ENCODE measurements at places on chromosomes 6 and 20.

DNA sequence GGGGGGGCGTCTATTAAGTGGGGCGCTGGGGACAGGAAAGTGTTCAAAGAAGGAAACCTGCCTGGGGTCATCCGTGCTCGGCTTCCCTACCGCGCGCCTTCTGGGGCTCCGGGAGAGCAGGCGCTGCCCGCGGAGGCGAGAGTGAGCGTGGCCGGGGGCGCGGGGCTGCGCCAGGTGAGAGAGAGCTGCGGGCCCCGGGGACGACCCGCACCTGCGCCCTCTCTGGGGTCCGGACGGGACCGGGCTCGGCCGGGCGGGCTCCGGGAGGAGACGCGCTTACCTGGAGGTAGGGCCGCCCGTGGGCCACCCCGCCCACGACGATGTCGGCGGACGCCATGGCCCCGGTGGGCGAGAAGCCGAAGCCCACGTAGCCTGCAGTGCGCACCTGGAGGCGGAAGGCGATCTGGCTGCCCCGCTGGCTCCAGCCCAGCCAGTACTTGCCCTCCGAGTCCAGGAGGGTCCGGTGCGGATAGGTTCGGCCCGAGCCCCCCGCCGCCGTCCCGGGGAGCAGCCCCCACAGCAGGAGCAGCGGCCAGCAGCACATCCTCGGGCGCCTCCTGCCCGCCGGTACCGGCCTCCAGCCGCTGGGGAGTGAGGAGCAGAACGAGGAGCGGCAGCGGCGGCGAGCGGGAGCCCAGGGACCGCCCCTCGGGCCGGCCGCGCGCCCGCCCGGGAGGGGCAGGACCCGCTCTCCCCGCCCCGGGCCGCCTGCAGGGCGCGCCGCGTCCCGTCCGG is at the start of gene MOXD1:
TSS of gene MOXD1 (minus strand) at position 593 of the 735 bp plus-strand sequence. CDS start at position 544, 49 bp downstream.
- H3K4me1 ChIP-seq: peaks cover 19% of the 10 kb centered on the region
- peaks cover 65% of the 10 kb centered on the region for H3K27me3 ChIP-seq

- H3K36me3 ChIP-seq: peaks cover 36% of the 10 kb centered on the region
- no peak overlapping the region for H3K4me3 ChIP-seq
- no peaks in the 10 kb centered on the region for H3K27me3 ChIP-seq
Observed at GRCh38 chr6:138406443-138406842, 2.4 kb downstream of the HEBP2 start.

DNA sequence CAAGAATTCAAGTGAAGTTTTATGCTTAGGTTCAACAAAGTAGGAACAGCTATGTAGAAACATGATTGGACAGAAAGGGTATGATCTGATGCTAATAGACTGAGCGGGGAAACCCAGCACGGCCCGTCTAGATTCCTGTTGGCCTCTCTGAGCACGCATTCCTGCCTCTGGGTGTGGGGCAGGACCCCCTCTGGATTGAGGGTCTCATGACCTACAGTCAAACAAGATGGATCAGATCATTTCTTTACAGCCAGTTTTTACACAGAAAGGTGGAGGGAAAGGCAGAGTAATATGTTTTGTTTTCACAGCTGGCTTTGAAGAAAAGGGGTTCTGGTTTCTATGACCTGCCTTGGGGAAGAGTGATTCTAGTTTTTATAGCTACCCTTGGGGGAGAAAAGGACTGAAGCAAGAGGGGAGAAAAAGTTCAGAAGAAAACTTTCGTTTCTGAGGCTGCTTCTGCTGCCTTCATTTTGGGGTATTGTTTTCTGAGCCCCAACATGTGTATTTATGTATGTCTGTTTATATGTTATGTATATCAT is 99.6 kb upstream of the SLC22A16 start:
- no peak overlapping the region for H3K27ac ChIP-seq
- H3K4me3 ChIP-seq: no peak overlapping the region
- no peaks in the 10 kb centered on the region for H3K36me3 ChIP-seq
- no peak for DNase-seq

GRCh38 chr20:57065646-57066045 is 200.8 kb downstream of the BMP7 start:
- H3K4me1 ChIP-seq: no peaks in the 10 kb centered on the region
- no peak overlapping the region for H3K4me3 ChIP-seq
- no peaks in the 10 kb centered on the region for H3K36me3 ChIP-seq
- DNase-seq: no peak

GRCh38 chr20:52867305-52867704 is 104.9 kb upstream of the TSHZ2 start:
- no peak overlapping the region for H3K27ac ChIP-seq
- H3K4me3 ChIP-seq: no peak overlapping the region
- no peaks in the 10 kb centered on the region for H3K27me3 ChIP-seq
- H3K36me3 ChIP-seq: no peaks in the 10 kb centered on the region
- no peaks in the 10 kb centered on the region for H3K4me1 ChIP-seq
- DNase-seq: no peak

DNA sequence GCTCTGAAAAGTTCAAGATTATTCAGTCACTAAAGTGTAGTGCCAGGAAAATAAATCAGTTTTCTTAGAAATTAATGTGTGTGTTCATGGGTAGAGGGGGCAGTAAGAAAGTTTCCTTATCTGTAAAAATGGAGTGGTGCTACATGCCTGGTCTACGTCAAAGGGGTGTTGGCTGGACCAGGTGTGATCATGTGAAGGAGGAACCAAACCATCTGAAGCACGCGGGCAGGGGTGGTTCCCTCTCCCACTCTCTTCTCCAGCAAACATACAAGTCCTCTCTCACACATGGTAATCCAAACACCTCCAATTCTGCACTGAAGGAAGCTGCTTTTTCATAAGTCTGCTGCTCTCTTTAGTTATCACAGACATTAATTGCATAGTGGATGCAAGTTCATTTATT is 63.1 kb downstream of the CLIC5 start:
- no peak for DNase-seq
- no peaks in the 10 kb centered on the region for H3K4me1 ChIP-seq
- no peak overlapping the region for H3K27ac ChIP-seq
- no peaks in the 10 kb centered on the region for H3K27me3 ChIP-seq

DNA sequence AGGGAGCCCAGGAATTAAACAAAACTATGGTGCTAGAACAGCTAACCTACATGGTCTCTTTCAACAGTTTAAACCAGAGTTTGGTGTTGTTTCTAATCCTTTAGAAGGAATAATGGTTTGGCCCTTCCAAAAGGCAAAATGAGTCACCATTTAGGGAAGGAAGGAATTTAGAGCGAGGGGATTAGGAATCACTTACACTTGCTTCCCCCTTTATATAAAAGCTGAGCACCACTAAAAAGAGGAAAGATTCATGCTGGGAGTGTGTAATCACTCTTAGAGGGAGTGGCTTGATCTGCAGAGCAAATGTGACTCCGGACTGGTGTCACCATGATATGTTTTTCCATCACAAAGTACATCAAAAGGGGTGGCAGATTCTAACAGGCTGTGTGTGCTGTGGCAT is 63.6 kb downstream of the F13A1 start:
- no peaks in the 10 kb centered on the region for H3K36me3 ChIP-seq
- H3K4me3 ChIP-seq: no peak overlapping the region
- H3K27me3 ChIP-seq: peaks cover 13% of the 10 kb centered on the region
- peaks cover under 1% of the 10 kb centered on the region for H3K4me1 ChIP-seq
- no peak for DNase-seq

GRCh38 chr20:62220666-62221568 is 839 bp upstream of the HRH3 start:
- no peaks in the 10 kb centered on the region for H3K4me1 ChIP-seq
- peaks cover 49% of the 10 kb centered on the region for H3K27me3 ChIP-seq
- no peak for DNase-seq

DNA sequence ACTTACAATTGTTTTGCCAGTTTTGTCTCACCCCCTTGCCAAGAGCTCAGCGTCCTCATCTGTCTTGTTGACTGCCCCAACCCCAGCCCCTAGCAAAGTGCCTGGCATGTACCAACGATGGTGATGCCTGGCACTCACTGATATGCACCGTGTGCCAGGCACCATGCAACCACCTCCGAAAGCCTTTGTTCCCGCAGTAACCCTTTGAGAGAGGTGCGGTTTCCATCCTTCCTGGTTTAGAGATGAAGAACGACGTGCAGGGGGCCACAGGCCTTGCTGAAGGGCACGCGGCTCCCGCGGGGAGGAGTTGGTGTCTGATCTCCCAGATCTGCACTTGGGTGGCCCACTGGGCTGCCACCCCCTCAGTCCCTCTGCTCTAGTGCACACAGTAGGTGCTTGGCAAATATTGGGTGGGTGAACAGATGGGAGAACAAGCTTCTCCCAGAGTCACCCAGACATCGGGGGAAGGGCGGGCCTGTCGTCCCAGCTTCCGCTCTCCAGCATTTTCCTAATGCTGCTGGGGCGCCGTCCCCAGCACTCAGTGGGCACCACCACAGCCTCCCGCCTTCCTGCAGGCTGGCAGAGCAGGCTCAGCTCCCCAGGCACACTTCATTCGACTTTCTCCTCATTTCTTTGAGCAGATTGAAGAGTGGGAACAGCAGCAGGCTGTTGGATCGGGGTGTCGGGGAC is 35.3 kb downstream of the DLGAP4 start:
- H3K27ac ChIP-seq: no peak overlapping the region
- peaks cover 15% of the 10 kb centered on the region for H3K27me3 ChIP-seq
- H3K4me1 ChIP-seq: peaks cover 15% of the 10 kb centered on the region
- no peak overlapping the region for H3K4me3 ChIP-seq

GRCh38 chr6:37650071-37650481 is 47.6 kb downstream of the MDGA1 start:
- H3K27me3 ChIP-seq: peaks cover 26% of the 10 kb centered on the region
- DNase-seq: no peak
- peaks cover 5% of the 10 kb centered on the region for H3K4me1 ChIP-seq
- no peak overlapping the region for H3K27ac ChIP-seq
- no peak overlapping the region for H3K4me3 ChIP-seq
- H3K36me3 ChIP-seq: peaks cover 2% of the 10 kb centered on the region

DNA sequence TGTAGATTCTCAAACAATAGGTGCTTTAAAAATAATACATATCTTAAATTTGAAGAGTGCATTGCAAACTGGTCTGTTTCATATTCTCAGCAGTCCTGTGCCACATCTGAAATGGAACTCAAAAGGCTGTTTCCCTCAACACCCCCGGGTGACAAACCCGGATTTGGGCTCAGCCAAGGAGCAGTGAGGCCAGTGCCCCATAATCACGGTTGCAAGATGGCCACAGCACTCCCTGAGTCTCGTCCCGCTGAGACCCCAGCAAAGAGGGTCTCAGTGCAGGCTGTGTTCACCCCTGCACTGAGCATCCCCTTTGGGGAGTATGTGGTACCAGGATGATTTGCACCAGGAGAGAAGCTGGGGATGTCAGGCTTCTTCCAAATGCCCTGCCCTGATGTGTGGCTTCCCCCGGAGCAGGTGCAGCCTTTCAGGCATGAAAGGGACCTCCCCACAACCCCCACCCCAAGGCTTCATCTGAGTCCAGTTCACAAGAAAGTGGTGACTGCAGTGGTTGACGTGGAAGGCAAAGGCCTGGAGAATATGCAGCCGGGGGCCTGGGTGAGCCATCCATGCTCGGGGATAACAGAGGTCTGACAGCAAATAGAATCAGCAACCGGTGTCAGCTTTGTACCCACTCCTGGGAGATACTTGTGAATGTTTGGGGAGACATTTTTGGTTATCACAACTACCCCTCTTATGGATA is 202.9 kb downstream of the SYNDIG1 start:
- H3K4me3 ChIP-seq: no peak overlapping the region
- no peaks in the 10 kb centered on the region for H3K36me3 ChIP-seq
- H3K27me3 ChIP-seq: no peaks in the 10 kb centered on the region
- H3K27ac ChIP-seq: no peak overlapping the region

DNA sequence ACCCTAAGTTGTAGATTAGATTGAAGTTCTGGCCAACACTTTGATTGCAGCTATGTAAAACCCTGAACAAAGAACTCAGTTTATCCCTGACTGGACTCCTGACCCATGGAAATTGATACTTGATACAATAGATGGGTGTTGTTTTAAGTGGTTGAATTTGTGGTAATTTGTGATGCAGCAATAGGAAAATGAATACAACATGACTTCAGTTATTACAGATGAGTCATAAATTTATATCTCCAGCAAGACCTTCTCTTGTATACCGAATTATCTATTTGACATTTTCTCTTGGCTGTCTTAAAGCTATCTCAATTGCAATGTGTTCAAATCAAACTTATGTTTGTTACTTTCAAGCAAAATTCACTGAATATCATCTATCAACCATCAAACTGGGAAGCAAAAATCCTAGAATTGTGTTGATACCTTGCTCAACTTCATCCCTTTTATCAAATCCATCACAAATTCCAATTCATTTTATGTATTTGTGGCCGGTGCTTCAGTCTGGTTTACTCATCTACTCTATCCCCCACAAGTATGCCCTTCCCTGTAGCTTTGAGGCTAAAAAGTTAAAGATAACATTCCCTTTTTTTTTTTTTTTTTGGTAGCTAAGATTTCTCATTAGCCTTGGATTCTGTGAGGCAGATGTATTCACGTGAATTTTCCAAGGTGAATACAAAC is 129.4 kb upstream of the CENPW start:
- H3K4me1 ChIP-seq: no peaks in the 10 kb centered on the region
- no peaks in the 10 kb centered on the region for H3K27me3 ChIP-seq
- H3K27ac ChIP-seq: no peak overlapping the region
- no peak for DNase-seq
- H3K36me3 ChIP-seq: no peaks in the 10 kb centered on the region
- no peak overlapping the region for H3K4me3 ChIP-seq

- no peaks in the 10 kb centered on the region for H3K27me3 ChIP-seq
- peak overlapping the region; percentile 83 for H3K27ac ChIP-seq
- H3K4me3 ChIP-seq: no peak overlapping the region
- DNase-seq: no peak
- H3K4me1 ChIP-seq: peaks cover 34% of the 10 kb centered on the region
- H3K36me3 ChIP-seq: peaks cover 25% of the 10 kb centered on the region
Observed at GRCh38 chr6:107870381-107870780, 46.3 kb upstream of the SCML4 start.
